ENCODE measurements at places on chromosomes 1 and 21. TPM values are rescaled to one million over a fixed set of nuclear protein-coding genes. Genes with fewer than 3 reads are reported as not detected.

Gene RHCE
- total RNA-seq, result under 0.01 TPM

DNA sequence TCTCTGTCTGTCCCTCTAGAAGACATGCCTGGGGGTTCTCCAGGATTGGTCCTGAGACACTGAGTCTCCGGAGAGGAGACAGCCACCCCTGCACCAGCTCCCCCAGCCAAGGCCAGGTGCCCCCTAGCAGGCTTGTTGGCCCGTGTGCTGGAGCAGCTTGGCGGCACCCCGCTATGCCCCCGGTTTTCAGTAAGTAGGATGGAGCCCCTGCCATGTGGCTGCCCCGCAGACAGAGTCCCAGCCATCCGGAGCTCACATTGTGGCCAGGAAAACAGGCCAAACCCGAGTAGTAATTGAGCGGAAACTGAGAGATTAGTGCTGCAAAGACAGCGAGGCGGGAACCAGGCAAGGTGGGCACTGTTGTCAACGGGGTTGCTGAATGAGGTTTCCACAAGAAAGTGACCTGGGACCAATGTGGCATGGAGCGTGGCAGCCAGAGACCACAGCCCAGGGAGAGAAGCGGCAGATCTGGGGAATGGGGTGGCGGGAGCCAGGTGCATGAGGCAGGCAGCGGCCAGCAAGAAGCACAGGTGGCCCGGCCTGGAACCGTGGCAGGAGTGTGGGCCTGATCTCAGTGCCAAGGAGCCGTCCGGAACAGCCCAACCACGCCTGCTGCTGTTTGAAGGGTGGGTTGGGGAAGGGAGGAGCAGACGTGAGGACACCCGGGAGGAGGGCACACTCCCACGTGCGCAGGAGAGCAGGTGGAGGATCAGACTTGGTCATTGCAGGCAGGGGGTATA, 137.4 kb upstream of the VAMP3 start:
- DNase-seq, result no peak

DNA sequence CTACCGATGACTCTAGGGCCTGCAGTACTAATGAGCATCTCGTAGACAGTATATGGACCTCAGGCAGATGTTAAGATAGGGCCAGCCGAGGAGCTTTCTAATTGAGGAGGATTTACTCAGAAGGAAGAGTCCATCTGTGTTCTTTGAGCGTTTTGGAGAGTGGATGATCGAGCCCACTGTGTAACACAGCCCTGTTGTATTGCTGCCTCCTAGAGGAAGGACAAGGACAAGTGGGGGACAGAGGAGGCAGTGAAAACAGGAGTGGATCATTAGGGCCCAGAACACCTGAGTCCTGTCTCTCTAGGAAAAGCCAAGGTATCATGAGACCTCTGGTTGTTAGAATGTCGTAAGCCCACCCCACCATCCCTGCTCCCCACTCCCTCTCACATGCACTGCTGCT, 62.9 kb downstream of the TBX19 start:
- no peak for DNase-seq

DNA sequence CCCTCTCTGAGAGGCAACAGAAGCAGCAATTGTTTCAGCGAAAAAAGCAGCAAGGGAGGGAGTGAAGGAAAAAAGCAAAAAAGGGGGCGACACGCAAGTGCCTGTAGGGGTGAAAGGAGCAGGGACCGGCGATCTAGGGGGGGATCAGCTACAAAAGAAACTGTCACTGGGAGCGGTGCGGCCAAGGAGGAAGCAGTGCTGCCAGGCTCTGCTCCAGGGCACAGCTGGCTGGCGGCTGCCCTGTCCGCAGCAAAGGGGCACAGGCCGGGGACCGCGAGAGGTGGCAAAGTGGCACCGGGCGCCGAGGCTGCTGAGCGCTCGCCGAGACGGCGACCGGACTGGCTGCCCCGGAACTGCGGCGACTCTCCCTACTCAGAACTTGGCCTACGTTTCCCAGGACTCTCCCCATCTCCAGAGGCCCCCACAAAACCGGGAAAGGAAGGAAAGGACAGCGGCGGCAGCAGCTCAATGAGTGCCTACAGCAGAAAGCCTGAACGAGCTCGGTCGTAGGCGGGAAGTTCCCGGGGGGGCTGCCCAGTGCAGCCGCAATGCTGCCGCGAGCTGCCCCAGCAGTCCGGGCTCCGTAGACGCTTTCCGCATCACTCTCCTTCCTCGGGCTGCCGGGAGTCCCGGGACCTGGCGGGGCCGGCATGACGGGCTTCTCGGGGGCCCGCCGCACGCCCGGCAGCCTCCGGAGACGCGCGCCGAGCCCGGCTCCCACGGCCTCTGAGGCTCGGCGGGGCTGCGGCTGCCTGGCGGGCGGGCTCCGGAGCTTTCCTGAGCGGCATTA, 1.0 kb upstream of the CDKN2C start:
- peak; percentile 37 for DNase-seq

GRCh38 chr1:196997423-196997822, 20.1 kb downstream of the CFHR5 start:
- no peak for DNase-seq

DNA sequence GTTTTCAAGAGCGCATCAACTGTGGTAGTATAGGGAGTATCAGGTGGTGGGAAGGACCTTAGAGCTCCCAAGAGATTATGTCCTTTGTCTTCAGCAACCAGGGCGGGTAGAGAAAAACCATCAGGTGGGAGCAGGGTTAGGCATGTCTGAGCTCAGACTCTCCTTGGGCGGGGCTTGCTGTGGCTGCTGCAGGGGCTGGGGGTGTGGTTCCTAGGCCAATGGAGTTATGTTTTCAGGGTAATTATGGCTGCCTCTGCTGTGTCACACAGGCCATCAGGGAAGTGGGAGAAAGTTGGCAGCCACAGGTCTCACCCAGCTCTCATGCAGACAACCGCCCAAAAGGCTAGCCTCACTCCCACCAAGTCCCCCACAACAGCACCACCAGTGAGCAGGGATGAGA, 74.9 kb downstream of the FCRL5 start:
- no peak for DNase-seq

GRCh38 chr1:96473791-96474434, 247.7 kb upstream of the PTBP2 start:
- DNase-seq, result no peak

DNA sequence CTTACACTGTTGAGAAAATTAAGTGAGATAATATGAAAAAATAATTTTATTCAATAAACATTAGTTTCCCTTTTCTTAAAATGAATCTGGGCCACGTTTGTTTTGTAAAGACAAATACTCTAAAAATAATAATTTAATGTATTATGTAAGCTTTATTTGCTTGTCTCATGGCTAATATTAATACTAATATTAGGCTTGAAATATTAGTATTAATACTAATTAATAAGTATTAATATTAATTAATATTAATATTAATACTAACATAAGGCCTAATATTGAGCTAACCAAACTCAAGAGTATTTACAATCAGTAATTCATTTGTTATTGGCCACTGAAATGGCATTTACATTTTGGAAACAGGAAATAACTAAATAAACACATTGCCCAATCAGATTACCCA, 280.1 kb upstream of the ESRRG start:
- DNase-seq, result no peak

- DNase-seq, result no peak
These were observed 157.0 kb downstream of the RERE start for GRCh38 chr1:8660411-8660828.

DNA sequence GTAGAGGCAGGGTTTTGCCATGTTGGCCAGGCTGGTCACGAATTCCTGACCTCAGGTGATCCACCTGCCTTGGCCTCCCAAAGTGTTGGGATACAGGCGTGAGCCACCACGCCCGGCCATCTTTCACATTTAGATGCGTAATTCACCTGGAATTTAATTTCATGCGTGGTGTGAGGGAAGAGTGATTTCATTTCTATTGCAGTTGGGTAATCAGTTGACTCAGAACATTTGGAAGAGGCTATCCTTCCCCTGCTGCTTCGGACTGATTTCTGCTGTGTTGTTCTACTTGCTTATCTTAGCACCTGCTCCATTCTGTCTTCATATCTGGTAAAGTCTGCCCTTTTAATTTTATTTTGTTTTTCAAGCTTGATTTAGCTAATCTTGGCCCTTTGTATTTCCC, 19.1 kb downstream of the DIP2A start:
- DNase-seq, result no peak

- DNase-seq, result peak; percentile 38
These were observed 700 bp upstream of the CCDC28B start for GRCh38 chr1:32199717-32200072.

- DNase-seq, result peak; percentile 41
These were observed 13.2 kb upstream of the MFN2 start for GRCh38 chr1:11967028-11967547.

Measured in frontal cortex (tissue), 4 donors.